ENCODE measurements at places on chromosomes 11 and 22.

- DNase-seq, result no peak
Observed at GRCh38 chr11:31127290-31127689, 242.2 kb downstream of the DCDC1 start.

DNA sequence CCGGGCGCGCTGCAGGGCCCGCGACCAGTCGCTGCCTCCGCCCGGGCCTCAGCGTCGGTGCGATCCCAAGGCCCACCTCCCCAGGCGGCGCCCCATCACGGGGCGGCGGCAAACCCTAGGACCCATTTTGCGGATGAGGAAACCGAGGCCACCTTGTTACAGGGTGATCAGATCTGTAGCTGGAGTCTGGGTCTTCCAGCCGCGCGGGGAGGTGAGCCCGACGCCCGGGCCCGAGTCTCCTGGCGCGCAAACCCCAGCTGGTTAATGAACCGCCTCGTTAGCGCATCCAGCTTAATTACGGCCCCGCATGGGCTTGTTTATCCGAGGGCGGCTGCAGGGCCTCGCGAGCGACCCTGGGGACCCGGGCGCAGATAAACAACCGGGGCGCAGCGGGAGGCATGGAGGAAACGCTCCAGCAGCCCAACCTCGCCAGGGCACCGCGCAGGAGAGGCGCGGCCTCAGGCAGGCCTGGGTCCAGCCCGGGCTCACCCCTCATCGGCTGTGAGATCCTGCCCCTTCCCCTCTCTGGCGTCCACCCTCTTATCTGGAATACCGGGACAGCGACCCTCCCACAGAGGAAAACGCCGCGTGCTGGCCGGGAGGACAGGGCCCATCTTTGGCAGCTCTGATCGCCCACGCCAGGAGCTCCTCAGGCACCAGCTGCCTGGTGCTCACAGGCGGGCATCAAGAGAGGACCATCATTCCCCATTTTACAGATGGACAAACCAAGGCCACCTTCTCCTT, 14.7 kb downstream of the OTUB1 start:
- DNase-seq, result no peak

GRCh38 chr11:68759991-68760390, 8.7 kb upstream of the TESMIN start:
- DNase-seq, result no peak

DNA sequence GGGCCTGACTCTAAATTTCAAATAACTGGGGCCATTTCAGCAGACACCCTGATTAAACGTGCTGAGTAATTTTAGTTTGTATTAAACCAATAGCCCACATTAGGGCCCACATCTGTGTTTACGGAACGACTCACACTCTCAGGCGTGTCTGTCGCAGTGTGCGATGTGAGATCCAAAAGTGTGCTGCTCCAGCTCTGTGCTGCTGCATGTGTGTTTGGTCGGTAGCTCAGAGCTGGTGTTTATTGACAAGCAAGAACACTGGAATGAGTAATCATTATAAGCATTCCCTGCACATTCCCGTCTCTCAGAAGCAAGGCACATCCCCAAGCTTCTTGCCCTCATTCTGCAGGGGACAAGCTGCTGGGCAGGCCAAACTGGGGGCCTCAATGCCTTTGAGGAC, 7.8 kb downstream of the OPCML start:
- no peak for DNase-seq

- DNase-seq, result no peak
Observed at GRCh38 chr11:45580399-45580798, 85.0 kb downstream of the CHST1 start.

DNA sequence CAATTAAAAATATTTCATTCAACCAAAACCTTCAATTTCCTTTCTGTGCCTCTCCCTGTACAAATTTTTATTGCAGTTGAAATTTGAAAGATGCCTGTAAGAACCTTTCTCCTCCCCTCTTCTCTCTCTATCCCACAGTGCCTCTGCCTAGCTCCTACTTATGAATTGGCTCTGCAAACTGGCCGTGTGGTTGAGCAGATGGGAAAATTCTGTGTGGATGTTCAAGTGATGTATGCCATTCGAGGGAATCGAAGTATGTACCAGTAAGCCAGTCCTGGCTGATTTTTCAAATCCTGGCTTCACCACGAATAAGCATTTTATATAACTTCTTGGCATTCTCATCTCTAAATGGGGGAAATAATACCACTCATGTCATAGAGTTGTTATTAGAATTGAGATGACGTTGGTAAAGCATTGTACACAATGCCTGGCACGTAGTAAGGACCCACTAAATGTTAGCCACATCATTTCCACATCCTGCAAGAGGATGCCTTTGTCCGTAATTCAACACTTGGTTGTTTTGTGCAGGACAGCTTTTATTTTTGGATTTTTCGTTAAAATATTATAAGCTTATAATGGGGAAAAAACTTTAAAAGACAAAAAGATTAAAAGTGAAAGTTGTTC, 6.0 kb downstream of the DDX25 start:
- no peak for DNase-seq

GRCh38 chr22:36411589-36412258, 24.0 kb upstream of the MYH9 start:
- DNase-seq, result no peak

- DNase-seq, result no peak
Observed at GRCh38 chr11:2212411-2213251, 41.0 kb upstream of the TH start.

DNA sequence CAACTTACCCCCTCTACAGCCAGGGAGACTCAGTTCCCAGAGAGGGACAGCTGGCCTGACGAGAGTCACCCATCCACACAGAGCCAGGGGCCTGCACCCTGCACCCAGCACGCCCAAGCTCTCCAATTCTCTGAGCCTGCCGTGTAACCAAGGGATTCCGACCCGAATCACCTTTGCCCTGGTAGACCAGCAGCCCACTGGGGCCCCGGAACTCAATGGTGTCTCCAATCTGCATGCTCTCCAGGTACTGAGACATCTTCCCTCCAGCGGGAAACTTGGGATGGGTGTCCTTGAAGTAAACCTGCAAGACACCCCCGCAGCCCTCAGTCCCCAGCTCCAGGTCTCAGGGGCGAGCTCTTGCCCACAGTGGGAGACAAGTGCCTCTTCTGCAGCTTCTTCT, 12.4 kb downstream of the ATP5MGL start:
- DNase-seq, result no peak

- no peak for DNase-seq
Observed at GRCh38 chr22:38417252-38418060, 37.5 kb downstream of the KCNJ4 start.

- DNase-seq, result no peak
Observed at GRCh38 chr22:49004484-49005399, 822.9 kb downstream of the BRD1 start.

- no peak for DNase-seq
Observed at GRCh38 chr11:68750195-68751003, 921 bp downstream of the TESMIN start.

- no peak for DNase-seq
Observed at GRCh38 chr11:102469196-102469821, 16.7 kb upstream of the TMEM123 start.

DNA sequence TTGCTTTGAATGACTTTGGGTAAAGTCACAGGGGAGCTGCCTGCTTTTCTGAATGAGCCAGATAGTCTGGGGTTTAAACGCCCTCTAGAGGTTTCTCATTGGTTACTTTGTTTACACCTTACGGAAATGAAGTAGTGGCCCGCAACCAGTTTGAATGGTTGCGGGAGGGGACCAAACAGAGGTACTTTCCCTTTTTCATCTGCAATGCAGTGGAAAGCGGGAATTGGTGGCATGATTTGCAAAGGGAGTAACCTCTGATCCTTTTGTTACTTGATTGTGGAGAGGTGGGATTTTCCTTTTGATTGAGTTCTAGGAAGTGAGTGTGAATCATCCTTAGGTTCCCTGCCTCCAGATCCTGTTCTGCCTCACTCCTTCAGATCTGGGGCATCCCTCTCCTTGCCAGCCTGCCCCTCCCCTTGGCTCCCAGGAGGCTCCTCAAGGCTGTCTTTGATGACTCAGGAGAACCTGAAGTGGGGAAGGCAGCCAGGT, 15.9 kb upstream of the GLYATL1 start:
- peak; percentile 47 for DNase-seq

GRCh38 chr11:96642583-96642982, 252.8 kb downstream of the JRKL start:
- DNase-seq, result no peak

GRCh38 chr11:71282581-71283351, 30.4 kb upstream of the SHANK2 start:
- no peak for DNase-seq

DNA sequence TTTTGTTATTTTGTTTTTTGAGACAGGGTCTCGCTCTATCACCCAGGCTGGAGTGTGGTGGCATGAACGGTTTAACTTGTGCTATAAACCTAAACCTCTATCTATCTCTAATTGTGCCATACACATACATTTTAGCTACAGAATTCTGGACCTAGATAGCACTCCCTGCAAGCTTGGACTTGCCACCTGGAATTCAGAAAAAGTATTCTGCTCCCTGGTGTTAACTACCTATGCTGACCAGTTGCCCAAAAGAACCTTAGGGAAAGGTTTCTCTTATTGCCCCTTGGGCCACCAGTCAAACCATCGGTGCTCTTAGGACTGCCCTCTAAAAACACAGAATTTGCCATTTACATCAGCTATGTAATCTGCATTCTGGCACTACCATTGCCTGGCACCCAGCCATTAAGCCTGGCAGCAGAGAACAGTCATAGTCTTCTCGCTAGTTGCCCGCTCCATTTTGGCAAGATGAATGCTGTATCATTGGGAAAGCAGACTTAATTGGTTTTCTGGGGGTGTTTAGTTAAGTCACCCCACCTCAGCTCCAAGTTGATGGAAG, 55.3 kb downstream of the ETS1 start:
- DNase-seq, result no peak

DNA sequence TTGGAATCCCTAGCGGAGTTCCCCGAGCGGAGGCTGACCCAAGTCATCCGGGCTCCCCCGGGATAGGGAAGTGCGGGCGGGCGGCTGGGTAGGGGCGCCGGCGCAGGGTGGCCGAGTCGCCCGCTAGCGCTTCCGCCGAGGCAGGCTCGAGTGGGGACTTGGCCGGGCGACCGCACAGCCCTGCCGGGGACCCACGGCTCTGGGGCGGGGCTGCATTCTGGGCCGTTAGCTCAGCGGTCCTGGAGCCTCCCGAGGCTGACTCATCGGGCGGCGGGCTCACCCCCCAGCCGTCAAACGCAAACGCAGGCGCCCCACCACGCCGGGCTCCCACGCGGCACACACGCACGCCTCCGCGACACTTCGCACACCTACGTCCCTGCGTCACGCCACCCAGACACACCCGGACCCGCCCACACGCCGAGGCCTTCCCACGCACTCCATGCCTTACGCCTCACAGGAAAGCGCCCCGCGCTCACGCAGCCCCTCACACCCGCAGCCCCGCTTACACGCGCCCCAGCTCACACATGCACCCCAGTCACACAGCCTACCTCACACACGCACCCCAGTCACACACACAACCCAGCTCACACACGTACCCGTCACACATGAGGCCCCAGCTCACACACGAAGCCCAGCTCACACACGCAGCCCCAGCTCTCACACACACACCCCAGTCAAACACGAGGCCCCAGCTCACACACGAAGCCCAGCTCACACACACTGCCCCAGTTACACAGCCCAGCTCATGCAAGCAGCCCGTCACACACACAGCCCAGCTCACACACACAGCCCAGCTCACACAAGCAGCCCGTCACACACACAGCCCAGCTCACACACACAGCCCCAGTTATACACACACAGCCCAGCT, 1.2 kb downstream of the PHLDB1 start:
- no peak for DNase-seq

- no peak for DNase-seq
Observed at GRCh38 chr11:82494988-82495432, 238.7 kb downstream of the FAM181B start.

- DNase-seq, result no peak
Observed at GRCh38 chr11:130510407-130511006, 62.1 kb downstream of the ADAMTS15 start.

DNA sequence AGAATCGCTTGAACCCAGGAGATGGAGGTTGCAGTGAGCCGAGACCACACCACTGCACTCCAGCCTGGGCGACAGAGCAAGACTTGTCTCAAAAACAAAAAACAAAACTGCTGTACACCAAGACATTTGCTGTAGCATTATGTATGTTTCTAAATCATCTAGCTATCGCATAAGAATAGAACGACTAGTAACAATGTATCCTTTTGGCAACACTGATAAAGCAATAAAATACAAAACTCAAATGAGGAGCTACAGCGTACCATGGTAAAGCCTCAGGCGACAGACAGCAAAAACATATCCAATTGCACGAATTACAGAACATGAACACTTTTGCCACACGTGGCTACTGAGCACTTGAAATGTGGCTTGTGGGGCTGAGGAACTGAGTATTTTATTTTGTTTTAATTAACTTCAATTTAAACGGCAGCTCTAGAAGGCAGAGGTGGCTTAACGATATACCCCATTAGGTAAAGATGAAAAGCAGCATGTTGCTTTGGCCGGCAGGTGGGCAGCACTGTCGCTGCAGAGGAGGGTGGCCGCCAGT, 2.3 kb downstream of the TUBGCP6 start:
- DNase-seq, result no peak

- DNase-seq, result no peak
Observed at GRCh38 chr22:17077255-17077654, 7.5 kb upstream of the IL17RA start.

All from DMS79 (cell line).